Progenitor cell of endocrine pancreas (in vitro differentiated cells): ENCODE measurements at places on chromosomes 7 and 10. TPM values are rescaled to one million over a fixed set of nuclear protein-coding genes. Genes with fewer than 3 reads are reported as not detected.

GRCh38 chr7:124597509-124597908, 168.1 kb downstream of the GPR37 start:
- DNase-seq = no peak
- no peaks in the 10 kb centered on the region for H3K36me3 ChIP-seq
- H3K4me1 ChIP-seq = no peaks in the 10 kb centered on the region
- no peak overlapping the region for H3K27ac ChIP-seq
- H3K27me3 ChIP-seq = no peaks in the 10 kb centered on the region
- H3K4me3 ChIP-seq = no peak overlapping the region

GRCh38 chr7:47572094-47572445, 9.8 kb downstream of the TNS3 start:
- peak overlapping the region; percentile 92 for H3K27ac ChIP-seq
- H3K4me1 ChIP-seq = peaks cover 69% of the 10 kb centered on the region
- peaks cover 12% of the 10 kb centered on the region for H3K36me3 ChIP-seq
- H3K27me3 ChIP-seq = no peaks in the 10 kb centered on the region
- DNase-seq = no peak

DNA sequence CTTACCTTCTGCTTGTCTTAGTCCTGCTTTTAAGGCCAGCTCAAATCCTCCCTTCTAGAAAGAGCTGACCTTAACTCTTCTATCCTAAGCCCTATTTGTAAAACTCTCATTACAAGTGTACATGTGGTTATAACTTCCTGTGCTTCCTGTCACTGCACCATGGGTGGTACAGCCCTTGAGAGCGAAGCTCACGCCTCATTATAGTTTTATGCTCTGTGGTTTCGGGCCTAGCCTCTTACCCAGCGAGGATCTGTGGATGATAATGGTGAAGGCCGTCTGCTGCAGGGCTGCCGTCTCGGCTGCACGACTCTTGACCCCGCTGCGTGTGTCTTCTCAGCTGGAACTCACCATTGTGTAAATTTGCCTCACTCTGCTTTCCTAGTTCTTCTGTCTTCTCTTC, 74.6 kb downstream of the CUL1 start:
- H3K27me3 ChIP-seq = no peaks in the 10 kb centered on the region
- DNase-seq = no peak
- no peak overlapping the region for H3K27ac ChIP-seq
- H3K4me3 ChIP-seq = no peak overlapping the region
- H3K4me1 ChIP-seq = peaks cover 5% of the 10 kb centered on the region

DNA sequence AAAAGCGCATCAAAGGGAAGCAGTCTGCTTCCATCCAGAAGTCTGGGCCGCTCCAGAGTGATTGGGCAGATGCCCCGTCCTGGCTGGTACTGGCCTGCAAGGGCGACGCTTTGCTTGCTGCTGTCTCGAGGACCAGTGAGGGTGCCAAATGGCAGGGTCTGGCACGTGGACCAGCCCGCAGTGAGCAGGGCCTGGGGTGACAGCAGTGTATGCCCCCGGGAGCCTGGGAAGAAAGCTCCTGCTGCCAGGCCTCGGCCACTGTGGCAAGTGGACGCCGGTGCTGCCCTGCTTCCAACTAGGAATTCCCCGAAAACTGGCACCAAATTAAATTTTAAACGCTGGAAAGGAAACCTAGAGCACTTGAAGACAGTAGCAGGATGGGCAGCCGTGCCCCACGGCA, 357.0 kb upstream of the MKI67 start:
- H3K4me1 ChIP-seq = no peaks in the 10 kb centered on the region
- peaks cover 21% of the 10 kb centered on the region for H3K27me3 ChIP-seq
- H3K36me3 ChIP-seq = no peaks in the 10 kb centered on the region

GRCh38 chr7:149827089-149827981, 10.8 kb upstream of the ZNF862 start:
- DNase-seq = no peak
- peaks cover 3% of the 10 kb centered on the region for H3K27me3 ChIP-seq
- no peaks in the 10 kb centered on the region for H3K36me3 ChIP-seq
- no peak overlapping the region for H3K4me3 ChIP-seq

TLX1 gene
- total RNA-seq = not detected in 2 replicates

LBX1 gene
- total RNA-seq = not detected in 2 replicates

ELOVL3 gene
- total RNA-seq = not detected in 2 replicates

DNA sequence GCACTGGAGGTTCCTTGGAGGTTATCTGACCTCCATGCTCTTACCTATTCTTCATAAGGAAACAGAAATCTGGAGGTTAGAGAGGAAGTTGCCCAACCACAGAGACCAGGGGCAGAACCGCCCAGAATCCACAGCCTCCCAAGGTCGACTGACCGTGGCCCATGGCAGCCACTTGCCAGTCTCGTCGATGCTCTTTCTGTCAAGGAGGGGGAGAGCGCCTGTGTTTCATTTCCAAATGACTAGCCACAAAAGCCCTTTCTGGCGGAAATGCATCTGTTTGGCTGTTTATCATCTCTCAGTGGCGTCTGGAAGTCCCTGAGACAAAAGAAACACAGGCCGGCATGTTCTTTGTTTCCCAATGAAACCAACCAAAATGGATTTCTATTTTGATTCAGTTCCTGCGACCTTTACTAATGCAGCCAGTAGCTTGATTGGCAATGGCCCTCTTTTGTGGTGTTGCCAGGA, 2.9 kb downstream of the RAMP3 start:
- no peaks in the 10 kb centered on the region for H3K4me1 ChIP-seq
- H3K36me3 ChIP-seq = no peaks in the 10 kb centered on the region
- H3K4me3 ChIP-seq = no peak overlapping the region
- peaks cover 70% of the 10 kb centered on the region for H3K27me3 ChIP-seq
- no peak for DNase-seq

DNA sequence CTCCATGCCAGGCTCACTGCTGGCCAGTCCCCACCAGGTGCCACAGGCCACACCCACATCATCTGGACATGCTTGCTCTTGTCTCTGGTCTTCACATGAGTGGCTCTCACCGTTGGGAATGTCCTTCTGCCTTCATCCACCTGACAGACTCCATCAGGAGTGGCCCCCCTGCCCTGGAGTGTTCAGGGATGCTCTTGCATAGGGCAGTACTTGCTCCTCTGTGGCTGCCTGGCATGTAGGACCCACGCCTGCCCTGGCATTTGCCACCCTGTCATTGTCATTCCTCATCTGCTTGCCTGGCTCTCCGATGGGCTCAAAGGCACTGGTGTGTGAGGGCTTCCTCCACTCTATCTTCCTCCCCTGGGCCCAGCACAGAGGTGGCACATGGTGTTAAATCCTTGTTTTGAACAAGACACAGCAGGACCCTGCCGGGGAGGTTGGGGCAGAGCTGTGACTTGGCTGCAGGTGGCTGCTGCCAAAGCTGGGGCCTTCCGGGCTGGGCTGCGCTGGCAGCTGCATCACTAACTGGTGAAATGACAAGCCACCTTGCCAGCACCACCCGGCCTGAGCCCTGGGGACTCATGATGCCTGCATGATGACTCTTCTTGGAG, 1.8 kb downstream of the SH2D4B start:
- H3K4me3 ChIP-seq = no peak overlapping the region
- H3K36me3 ChIP-seq = peaks cover 1% of the 10 kb centered on the region
- peaks cover 3% of the 10 kb centered on the region for H3K4me1 ChIP-seq
- no peak overlapping the region for H3K27ac ChIP-seq

DNA sequence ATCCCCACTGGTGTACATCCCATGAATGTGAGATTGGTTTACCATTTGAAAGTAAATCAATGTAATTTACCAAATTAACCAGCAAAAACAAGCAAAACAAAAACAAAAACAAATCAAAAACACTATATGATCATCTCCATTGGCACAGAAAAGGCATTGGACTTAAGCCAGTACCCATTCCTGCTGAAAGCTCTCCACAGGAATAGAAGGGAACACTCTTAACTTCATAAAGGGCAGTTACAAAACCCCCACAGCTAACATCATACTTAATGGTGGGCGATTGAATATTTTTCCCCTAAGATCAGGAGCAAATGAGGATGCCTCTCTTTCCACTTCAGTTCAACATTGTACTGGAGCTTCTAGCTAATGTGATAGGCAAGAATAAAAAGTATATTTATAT, 34.1 kb downstream of the PRKG1 start:
- H3K36me3 ChIP-seq = no peaks in the 10 kb centered on the region
- no peak overlapping the region for H3K27ac ChIP-seq
- no peaks in the 10 kb centered on the region for H3K27me3 ChIP-seq
- no peak overlapping the region for H3K4me3 ChIP-seq
- no peaks in the 10 kb centered on the region for H3K4me1 ChIP-seq

DPYSL4 gene
- total RNA-seq = 54.6 and 55.9 TPM in 2 replicates

GRCh38 chr10:58281092-58281752, 12.3 kb downstream of the CISD1 start:
- H3K36me3 ChIP-seq = peaks cover 12% of the 10 kb centered on the region
- H3K27ac ChIP-seq = no peak overlapping the region
- no peak for DNase-seq
- H3K27me3 ChIP-seq = no peaks in the 10 kb centered on the region
- H3K4me1 ChIP-seq = peaks cover 4% of the 10 kb centered on the region

GRCh38 chr10:72370201-72370722, 15.5 kb upstream of the DNAJB12 start:
- H3K27me3 ChIP-seq = no peaks in the 10 kb centered on the region
- peaks cover 15% of the 10 kb centered on the region for H3K36me3 ChIP-seq
- peak overlapping the region; percentile 67 for H3K27ac ChIP-seq
- H3K4me1 ChIP-seq = peaks cover 2% of the 10 kb centered on the region
- no peak for DNase-seq
- no peak overlapping the region for H3K4me3 ChIP-seq

NKX2-3 gene
- not detected in 2 replicates for total RNA-seq

DNA sequence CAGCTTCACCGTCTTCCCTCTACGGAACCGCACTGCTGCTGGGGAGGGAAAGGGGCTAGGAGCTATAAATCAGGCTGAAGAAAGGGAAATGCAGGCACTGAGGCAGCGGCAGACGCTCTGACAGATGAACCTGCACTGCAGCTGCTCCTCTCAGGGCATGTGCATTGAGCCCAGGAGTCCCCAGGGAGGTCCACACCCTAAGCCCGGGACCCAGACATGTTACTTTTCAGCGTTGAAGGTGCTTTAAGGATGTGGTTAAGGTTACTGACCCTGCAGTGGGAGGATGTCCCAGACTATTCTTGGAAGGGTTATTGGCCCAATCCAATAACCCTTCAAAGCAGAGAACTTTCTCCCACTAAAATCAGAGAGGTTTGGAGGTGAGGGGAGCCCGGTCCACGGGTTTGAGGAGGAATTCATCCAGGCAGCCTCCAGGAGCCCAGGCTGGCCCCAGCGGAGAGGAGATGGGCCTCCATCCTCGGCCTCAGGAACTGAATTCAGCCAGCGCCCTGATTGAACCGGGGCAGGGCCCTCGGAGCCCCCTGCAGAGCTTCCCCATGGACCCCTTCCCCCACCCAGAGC, 75.4 kb downstream of the ADARB2 start:
- peaks cover 1% of the 10 kb centered on the region for H3K36me3 ChIP-seq
- no peak overlapping the region for H3K4me3 ChIP-seq
- H3K27ac ChIP-seq = no peak overlapping the region
- peaks cover 18% of the 10 kb centered on the region for H3K27me3 ChIP-seq
- H3K4me1 ChIP-seq = peaks cover 1% of the 10 kb centered on the region
- no peak for DNase-seq

DNA sequence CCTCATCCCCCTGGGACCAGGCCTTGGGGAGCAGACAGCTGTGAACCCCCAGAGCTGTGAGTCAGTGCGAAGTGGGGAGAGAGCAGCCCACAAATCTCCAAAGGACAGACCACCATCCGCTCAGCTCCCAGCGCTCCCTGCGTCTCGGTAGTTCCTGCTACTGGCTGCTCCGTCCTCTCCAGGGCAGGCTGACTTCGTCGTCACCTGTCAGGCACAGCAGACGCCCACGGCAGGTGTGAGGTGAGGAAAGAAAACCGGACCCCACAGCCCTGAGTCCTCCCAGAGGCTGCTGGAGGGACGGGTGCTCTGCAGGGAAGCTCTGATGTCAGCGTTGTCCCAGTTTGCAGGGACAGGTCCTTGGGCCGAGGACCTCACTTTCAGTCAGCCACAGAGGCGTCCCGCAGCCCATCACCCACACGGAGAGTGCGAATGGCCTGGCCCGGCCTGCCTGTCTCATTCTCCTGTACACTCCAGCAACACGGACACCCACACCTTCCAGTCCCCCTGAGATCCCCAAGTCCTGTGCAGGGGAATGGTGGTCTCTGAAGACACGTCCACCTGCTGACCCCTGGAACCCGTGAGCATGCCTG, 95.2 kb downstream of the DNAJB6 start:
- no peaks in the 10 kb centered on the region for H3K36me3 ChIP-seq
- peaks cover 3% of the 10 kb centered on the region for H3K4me1 ChIP-seq
- no peak overlapping the region for H3K27ac ChIP-seq
- H3K4me3 ChIP-seq = peak overlapping the region; percentile 47
- H3K27me3 ChIP-seq = peaks cover 18% of the 10 kb centered on the region
- no peak for DNase-seq
